ENCODE measurements at places on chromosomes 16 and 17. TPM values are rescaled to one million over a fixed set of nuclear protein-coding genes. Genes with fewer than 3 reads are reported as not detected.

- DNase-seq = no peak
These were observed 277.5 kb upstream of the HSBP1 start for GRCh38 chr16:83530293-83530692.

DNA sequence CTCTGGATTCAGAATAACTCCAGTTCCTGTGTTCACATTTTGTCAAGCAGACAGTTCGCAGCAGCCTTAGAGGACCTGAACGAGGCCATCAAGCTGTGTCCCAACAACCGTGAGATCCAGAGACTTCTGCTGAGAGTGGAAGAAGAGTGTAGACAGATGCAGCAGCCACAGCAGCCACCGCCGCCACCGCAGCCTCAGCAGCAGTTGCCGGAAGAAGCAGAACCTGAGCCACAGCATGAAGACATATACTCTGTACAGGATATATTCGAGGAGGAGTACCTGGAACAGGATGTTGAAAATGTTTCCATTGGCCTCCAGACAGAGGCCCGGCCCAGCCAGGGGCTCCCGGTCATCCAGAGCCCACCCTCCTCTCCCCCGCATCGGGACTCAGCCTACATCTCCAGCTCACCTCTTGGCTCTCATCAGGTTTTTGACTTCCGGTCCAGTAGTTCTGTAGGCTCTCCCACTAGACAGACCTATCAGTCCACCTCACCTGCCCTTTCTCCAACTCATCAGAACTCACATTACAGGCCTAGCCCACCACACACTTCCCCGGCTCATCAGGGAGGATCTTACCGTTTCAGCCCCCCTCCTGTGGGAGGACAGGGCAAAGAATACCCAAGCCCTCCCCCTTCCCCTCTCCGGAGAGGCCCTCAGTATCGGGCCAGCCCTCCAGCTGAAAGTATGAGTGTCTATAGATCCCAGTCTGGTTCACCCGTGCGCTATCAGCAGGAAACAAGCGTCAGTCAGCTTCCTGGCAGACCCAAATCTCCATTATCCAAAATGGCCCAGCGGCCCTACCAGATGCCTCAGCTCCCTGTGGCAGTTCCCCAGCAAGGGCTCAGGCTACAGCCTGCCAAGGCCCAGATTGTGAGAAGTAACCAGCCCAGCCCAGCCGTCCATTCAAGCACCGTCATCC lies 25.9 kb downstream of the CYB561 start:
- DNase-seq = no peak

DNA sequence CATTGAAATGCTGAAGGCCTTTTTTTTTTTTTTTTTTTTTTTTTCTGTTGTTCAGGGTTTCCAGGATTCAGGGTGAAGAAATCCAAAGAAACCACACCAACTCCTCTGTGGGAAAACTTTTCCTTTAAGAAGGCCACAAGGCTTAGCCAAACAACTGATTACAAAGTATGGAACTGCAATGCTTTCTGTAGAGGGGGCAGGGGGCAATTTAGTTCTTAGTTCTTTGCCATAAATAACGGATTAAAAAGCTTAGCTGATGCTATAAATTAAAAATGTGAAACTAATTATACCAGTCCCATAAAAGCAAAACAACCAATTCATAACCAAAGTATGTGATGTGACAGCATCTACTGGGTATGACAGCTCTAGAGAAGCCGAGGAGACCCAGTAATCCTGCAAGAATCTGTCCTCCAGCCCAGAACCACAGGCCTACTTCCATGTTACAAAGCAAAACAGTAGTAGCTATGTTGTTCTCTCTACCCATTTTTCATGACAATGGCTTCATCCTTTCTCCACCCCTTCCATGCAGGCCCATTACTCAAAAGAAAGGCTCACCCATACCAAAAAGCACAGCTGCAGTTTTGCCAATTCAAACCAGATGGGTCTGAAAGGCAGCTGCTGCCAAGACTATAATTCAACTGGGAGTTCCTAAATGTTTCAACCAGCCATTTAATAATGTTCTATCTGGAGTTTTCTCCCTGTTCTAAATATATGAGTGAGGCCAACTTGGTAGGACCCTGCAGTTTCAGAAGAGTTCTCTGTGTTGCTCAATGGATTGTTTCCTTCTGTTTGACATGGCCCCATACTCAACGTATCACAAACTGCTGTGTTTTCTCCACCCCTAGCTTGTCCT lies 167.1 kb upstream of the ZFHX3 start:
- DNase-seq = no peak

GRCh38 chr17:21039839-21040575 lies 2.8 kb downstream of the USP22 start:
- peak; percentile 25 for DNase-seq

DNA sequence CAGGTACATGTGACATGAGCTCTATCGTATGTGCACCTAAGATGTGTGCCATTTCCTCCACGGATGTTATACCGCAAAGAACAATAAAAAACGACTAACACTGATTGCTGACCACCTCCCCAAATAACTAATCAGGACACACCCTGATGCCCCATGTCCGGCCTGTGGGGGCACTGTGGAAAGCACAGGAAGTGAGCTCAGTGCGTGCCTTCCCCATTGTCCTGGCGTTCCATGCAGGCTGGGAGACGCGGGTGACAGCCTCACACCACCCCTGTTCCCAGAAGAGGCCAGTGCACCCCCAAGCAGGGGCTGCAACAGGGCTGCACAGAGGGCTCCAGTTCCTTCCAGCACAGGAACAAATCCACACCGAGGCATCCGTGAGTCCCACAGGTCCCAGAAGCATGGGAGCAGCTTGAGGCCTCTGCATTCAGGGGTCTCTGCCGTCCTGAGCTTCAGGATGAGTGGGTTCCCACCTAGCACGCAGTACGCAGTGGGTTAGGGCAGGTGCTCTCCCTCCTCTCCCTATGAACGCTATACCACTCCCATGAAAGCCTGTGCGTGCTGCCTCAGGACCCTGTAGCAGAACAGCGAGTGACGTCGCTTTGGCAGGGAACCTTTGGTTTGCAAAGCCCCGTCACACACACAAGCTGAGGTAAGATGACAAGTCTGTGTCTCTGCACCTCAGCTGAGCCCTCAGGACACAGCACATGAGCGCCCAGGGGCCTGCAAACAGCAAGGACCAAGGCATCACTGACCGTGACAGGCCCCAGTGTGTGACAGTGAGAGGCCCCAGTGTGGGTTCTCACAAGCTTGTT lies 117.7 kb downstream of the ZNF778 start:
- DNase-seq = no peak

DNA sequence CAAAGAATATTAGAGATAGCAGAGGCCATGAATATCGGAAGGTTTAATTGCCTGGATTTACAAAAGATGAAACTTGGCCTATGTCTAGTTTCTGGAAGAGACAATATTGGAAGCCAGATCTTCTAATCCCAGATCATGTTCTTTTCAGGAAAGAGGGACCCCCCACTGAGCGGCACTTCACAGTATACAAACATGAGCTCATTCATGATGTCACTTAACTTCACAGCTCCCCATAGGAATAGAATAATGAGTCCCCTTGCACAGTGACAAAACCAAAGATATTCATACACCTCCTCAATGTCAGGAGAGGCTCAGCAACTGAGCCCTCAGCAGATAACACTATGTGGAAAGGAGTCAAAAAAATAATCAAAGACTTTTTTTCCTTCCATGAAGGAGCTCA lies 147.5 kb downstream of the CDH11 start:
- DNase-seq = no peak

DNA sequence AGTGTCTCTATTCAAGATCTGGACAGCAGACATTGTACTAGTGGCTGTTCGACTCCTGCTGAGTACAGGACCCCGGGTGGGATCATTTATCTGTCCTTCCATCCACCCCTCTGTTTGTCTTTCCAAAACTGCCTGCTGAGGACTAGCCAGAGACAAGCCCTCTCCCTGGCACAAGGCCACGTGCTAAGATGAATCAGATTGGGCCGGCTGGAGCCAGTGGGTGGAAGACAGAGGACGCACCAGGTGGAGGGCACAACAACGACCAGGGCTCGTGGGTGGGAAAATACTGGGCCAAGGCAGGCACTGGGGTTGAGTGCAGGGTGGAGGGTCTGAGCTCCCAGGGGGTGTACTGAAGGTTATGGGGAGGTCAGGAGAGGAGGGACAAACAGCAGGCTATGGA lies 1.4 kb upstream of the CA7 start:
- DNase-seq = no peak

DNA sequence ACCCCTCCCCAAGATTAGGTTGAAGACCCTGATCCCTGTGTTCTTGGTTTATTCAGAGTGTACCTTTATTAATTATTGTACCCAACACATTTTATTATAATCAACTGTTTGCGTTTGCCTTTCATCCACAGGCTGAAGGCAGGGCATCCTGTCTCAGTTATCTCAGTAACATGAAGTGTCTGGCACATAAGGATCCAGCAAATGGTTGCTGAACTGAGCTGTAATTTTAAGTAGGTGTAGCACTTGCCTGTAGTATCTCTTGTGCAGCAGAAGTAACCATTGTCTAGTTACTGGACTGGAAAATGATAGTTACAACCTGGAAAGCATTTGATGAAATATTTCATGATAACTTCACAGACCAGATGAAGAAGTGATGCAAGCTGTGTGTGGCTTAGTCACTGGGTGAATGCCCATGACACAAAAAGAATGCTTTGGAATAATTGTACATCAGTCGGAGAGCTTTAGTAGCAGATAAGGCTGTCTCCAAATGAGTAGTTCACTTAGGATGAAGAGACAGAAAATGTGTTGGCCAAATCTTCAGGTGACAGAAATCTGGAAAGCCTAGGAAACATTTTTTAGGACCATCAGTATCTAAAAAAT lies 56.6 kb downstream of the ESRP2 start:
- no peak for DNase-seq

GRCh38 chr16:84712801-84713775 lies 13.3 kb downstream of the USP10 start:
- DNase-seq = no peak

GRCh38 chr17:13593757-13594156 lies 8.0 kb downstream of the HS3ST3A1 start:
- DNase-seq = no peak

- DNase-seq = no peak
These were observed 68.5 kb downstream of the RPA1 start for GRCh38 chr17:1898332-1898731.

GRCh38 chr17:49576917-49577649 lies 1.4 kb downstream of the NXPH3 start:
- no peak for DNase-seq

DNA sequence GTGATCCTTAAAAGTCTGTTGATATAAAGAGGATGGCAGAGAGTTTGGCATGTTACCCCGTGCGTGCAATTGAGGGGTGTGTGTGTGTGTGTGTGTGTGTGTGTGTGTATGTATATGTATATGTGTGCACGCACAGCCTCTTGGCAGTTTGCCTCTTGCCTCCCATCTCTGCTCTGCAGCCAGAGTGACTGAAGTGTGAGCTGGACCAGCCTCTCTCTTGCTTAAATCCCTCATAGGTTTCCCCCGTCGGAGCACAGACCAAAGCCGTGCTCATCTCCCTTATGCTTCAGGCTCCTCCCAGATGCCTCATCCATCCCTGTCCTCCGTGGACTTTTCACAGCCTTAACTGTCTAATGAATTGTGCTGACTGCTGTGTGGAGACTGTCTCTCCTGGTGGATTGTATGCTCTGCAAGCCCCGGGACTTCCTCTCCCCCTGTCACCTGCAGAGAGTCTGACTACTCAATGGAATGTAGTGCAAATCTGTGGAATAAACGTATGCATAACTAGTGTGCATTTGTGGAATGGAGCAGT lies 413.5 kb downstream of the CPPED1 start:
- DNase-seq = no peak

DNA sequence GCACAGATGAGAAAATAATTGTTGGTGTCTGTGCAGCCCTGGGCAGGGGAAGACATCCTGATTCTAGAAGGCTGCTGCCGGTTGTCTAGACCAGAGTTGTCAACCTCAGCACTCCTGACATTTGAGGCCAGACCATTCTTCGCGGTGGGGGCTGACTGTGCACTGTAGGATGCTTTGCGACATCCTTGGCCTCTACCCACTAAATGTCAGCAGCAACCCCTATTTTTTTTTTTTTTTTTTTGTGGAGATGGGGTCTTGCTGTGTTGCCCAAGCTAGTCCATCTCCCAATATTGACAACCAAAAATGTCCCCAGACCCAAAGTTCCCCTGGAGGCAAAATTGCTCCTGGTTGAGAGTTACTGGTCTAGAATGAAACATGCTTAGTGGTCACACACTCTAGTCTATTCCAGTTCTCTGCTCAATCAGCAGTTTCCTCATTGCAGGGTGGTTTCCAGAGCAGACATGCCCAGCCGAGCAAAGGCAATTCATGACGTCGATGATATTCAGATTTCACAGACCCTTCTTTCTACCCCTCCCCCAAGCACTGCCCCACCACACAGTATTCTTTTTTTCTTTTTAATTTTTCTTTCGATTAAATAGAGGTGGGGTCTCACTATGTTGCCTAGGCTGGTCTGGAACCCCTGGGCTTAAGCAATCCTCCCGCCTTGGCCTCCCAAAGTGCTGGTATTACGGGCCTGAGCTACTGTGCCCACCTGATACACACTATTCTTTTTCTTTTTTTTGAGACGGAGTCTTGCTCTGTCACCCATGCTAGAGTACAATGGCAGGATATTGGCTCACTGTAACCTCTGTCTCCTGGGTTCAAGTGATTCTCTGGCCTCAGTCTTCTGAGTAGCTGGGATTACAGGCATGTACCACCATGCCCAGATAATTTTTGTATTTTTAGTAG lies 9.0 kb downstream of the C17orf99 start:
- DNase-seq = no peak

DNA sequence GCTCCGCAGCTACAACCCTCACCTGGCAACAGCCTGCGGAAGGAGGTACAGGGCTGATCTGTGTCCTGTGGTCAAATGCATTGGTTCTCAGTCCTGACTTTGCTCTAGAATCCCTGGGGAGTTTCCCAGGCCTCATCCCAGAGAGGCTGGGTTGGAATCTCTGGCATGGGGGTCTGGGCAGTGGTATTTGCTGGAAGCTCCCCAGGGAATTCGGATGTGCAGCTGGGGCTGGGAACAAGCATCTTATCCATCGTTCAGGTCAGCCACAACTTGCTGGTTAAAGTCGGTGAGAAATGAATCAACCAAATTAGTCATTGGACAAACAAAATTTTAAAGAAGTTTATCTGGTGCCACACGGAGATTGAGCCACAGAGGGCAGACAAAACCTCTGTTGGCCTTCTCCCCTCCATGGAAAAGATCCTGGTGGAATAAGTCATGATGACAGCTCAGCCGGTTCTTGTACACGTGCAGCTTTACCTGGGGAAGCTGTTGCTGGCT lies 231.2 kb downstream of the FOXL1 start:
- DNase-seq = no peak

DNA sequence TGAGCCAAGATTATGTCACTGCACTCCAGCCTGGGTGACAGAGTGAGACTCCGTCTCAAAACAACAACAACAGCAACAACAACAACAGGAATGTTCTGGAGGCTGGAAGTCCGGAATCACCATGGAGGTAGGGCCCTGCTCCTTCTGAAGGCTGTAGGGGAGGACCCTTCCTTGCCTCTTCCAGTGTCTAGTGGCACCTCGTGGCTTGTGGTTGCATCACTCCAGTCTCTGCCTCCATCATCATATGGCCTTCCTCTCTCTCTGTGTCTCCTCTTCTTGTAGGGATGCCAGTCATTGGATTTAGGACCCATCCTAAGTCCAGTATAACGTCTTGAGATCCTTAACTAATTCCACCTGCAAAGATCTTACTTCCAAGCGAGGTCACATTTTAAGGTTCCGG lies 14.0 kb downstream of the NAGPA start:
- DNase-seq = no peak

The AURKB gene
- 6.7 TPM for total RNA-seq

The CPNE7 gene
- total RNA-seq = 18.0 TPM

The CARD14 gene
- total RNA-seq = not detected

The CSF3 gene
- total RNA-seq = not detected

The CHST5 gene
- 0.71 TPM for total RNA-seq

The CNTD1 gene
- total RNA-seq = not detected

The C16orf74 gene
- not detected for total RNA-seq

The FBXW10 gene
- 0.16 TPM for total RNA-seq

The PIK3R6 gene
- total RNA-seq = 0.35 TPM

The CCDC102A gene
- 8.9 TPM for total RNA-seq
